ENCODE measurements at places on chromosomes 2 and 18. TPM values are rescaled to one million over a fixed set of nuclear protein-coding genes. Genes with fewer than 3 reads are reported as not detected.

GRCh38 chr18:79600141-79600540 is 79.5 kb upstream of the CTDP1 start:
- DNase-seq = no peak

GRCh38 chr2:27830656-27831055 is 59.1 kb downstream of the MRPL33 start:
- peak; percentile 50 for DNase-seq

GRCh38 chr2:184646177-184646576 is 47.8 kb downstream of the ZNF804A start:
- DNase-seq = peak; percentile 79

Gene TMEM163
- total RNA-seq = 0.43 TPM

Gene SERPINB2
- total RNA-seq = not detected

Measured in A172 (cell line).